Breast epithelium (tissue), 4 donors: ENCODE measurements at places on chromosomes 16 and 17. TPM values are rescaled to one million over a fixed set of nuclear protein-coding genes. Genes with fewer than 3 reads are reported as not detected.

- no peak for DNase-seq
These were observed 6.3 kb upstream of the MLLT6 start for GRCh38 chr17:38698760-38699159.

GRCh38 chr17:28394337-28395116 is 11.5 kb downstream of the SLC46A1 start:
- DNase-seq: no peak

GRCh38 chr17:48308581-48308980 is 121.4 kb downstream of the SKAP1 start:
- no peak for DNase-seq

- no peak for DNase-seq
These were observed 9.4 kb downstream of the CCDC182 start for GRCh38 chr17:57735707-57736106.

DNA sequence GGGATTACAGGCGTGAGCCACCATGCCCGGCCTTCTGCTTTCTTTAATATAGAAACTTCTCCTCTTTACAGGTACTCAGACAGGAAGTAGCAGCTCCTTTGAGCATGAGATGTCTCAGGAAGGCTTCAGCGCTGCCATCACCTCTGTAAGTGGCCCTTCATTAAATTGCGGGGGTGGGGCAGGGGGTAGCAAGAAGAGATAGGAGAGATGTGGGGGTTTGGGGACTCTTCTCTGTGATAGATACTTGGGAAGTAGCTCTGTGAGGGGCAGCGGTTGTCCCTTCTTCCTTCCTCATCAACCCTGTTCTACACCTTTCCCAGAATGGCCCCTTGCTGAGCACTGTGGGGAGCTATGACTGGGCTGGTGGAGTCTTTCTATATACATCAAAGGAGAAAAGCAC is 16.8 kb downstream of the ITGAM start:
- DNase-seq: no peak

DNA sequence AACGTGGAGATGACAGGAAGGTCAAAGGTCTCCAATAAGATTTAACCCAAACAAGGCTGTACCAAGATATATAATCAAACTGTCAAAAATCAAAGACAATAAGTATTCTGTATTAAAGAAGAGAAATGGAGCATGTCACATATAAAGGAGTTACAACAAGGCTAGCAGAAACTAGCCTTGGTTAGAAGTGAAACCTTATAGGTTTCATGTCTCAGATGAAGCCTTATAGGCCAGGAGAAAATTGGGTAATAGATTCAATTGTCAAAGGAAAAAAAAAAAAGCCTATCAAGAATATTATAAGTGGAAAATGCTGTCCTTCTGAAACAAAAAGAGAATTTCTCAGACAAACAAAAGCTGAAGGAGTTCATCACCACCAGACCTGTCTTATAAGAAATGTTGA is 419.4 kb downstream of the CDH11 start:
- no peak for DNase-seq

- no peak for DNase-seq
These were observed 573.4 kb downstream of the CDH13 start for GRCh38 chr16:83200005-83200779.

GRCh38 chr17:41617698-41618097 is 5.1 kb upstream of the KRT16 start:
- DNase-seq: peak; percentile 79

DNA sequence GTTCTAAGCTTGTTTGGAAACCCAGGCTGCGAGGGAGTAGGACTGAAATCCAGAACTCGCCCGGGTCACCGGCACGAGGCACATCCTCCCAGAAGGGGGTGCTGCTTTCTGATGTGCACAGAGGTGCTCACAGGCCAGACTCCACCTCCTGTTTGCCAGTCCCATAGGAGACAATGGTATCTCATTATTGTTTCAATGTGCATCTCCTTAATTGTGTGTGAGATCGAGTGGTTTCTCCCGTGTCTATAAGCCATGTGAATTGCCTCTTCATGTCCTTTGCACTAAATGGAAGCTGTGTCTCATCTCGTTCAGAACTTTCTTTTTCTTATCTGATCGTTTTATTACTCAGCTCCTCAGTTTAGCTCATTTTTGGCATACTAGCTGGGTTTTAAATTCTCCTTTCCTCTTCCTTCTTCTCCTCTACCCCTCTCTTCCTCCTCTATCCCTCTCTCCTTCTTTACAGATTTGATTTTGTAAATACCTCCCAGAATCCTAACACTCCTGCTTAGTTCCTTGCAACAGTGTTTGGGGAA is 32.1 kb upstream of the PRKCB start:
- DNase-seq: no peak

GRCh38 chr17:75681289-75681688 is 14.2 kb downstream of the SAP30BP start:
- no peak for DNase-seq

ADGRG3 gene
- total RNA-seq: 5.2 TPM

ADAM11 gene
- total RNA-seq: 1.3 TPM

MT1H gene
- total RNA-seq: not detected

CLEC18A gene
- 1.3 TPM for total RNA-seq
